ENCODE measurements at places on chromosomes 7 and 10.
A peak's percentile ranks its signal among the peaks of the same experiment; 100 is the strongest.

DNA sequence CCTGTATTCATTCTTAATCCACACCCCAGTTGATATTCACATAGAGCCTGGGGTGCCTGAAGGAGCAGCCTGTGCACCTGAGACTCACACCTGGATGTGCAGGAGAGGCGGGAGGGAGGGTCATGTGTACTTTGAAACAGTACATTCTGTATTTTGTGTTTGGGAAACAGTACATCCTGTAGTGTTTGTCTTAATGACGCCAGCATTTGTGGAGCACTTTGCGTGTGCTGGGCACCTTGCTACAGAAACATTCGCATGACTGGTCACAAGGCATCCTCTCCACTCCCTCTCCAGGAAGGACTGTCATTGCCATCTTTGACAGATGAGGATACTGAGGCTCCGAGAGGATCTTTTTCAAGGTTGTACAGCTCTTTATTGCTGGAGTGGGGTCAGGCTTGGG, 132.1 kb downstream of the TACC2 start:
- no peak for DNase-seq

DNA sequence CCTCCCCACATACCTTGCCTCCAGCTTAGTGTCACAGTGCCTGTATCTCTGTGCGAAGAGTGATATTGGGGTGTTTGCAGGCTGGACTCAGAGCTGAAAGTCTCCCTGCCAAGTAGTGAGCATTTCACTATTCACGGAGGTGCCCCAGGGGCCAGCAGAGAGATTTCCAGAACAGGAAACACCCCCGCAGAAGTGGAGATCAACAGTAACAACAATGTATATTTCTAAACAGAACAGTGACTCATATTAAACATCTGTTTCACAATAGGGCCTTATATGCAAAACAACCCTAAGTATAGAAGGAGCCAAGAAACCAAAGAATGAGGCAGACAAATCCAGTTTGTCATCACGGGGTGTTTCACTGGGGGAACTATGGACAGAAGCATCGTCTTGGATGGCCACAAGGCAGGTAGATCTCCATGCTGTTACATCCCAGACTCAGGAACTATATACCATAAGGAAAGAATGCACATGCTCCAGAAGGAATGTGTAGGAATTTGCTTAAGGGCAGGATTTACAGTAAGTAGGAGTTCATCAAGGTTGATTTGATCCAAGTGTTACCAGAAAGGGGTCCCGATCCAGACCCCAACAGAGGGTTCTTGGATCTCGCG, 29.3 kb upstream of the CCL24 start:
- DNase-seq = peak; percentile 60

- DNase-seq = no peak
Measured at GRCh38 chr7:51636503-51636902, 319.9 kb upstream of the COBL start.

DNA sequence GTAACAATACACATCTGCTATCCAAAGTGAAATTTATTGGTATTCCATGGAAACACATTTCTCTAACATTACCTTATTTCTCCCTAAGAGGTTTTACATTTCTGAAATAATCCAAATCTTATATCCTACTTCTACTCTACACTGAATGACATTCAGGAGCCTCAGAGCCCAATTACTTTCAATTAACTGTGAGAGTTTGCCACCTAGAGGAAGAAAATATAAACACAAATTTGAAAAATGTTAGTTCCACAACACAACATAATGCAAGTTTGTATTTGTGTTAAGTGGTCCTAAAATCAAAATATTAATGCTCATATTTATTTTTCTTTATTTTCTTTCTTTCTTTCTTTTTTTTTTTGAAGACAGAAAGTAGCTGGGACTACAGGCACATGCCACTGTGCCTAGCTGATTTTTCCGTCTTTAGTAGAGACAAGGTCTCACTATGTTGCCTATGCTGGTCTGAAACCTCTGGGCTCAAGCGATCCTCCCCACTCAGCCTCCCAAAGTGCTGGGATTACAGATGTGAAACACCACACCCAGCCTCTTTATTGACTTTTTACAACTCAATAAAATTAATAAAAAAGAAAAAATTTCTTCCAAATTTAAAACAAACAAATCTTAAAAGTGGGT, 46.0 kb downstream of the ATAD1 start:
- DNase-seq = no peak

GRCh38 chr10:10661176-10661575, 356.5 kb upstream of the CELF2 start:
- DNase-seq = no peak

- no peak for DNase-seq
Measured at GRCh38 chr7:123972045-123972444, 47.0 kb downstream of the SPAM1 start.

DNA sequence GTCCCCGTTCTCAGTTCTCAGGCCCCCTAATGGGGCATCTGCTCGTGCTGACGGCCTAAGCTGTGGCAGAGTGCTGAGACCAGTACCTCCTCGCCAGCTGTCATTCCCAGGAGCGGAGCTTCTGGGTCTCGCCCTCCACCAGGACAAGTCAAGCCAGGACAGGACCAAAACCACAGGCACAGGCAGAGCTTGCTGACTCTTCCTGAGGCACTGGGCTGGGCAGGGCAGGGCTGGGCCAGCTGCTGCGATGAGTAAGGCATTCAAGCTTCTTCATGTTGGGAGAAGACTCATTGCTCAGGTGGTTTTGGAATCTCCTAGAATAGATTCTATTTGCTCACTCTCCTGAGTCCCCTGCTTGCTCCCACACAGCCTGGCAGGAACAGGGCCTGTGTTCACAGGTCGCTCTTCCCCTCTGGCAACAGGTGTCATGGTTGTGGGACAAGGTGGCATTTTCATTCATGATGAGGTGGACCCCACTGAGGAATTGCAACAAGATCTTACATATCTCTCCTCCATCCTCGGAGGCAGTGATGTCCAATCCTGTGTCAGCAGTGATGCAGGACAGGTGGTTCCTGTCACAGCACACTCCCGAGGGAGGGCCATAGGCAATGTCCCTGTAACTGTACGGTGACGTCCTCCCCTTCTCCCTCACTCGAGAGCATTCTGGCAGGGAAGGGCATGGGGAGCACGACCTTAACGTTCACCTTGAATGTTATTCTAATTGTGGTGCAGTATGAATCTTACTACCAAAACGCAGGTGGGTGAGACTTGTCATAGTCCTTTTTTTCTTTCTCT, 17.0 kb upstream of the SH3PXD2A start:
- DNase-seq = no peak

- peak; percentile 71 for DNase-seq
Measured at GRCh38 chr7:101363734-101364374, 1.2 kb downstream of the COL26A1 start.

- no peak for DNase-seq
Measured at GRCh38 chr10:104099269-104099668, 13.6 kb upstream of the COL17A1 start.

- no peak for DNase-seq
Measured at GRCh38 chr7:131826960-131827359, 270.5 kb upstream of the PODXL start.

- no peak for DNase-seq
Measured at GRCh38 chr7:39527296-39527695, 38.9 kb upstream of the YAE1 start.

DNA sequence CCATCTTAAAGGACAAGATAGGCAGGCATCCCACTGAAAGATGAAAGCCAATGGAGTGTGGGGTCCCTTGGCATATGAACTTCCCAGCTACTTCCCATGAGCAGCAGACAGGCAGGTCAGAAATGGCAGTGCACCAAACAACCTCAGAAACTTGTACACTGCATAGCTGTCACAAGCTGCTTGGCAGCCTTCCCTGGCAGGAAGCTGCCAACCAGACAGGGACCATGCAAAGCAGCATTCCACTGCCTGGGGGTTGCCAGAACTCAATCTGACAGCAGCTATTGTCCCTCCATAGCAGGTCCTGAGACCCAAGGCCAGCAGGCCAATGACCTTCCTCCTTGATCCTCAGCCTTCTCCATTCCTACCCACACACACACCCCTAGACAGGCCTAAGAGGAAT, 139.5 kb downstream of the PLCE1 start:
- no peak for DNase-seq

GRCh38 chr10:50653142-50653541, 29.4 kb upstream of the SGMS1 start:
- peak; percentile 12 for DNase-seq

DNA sequence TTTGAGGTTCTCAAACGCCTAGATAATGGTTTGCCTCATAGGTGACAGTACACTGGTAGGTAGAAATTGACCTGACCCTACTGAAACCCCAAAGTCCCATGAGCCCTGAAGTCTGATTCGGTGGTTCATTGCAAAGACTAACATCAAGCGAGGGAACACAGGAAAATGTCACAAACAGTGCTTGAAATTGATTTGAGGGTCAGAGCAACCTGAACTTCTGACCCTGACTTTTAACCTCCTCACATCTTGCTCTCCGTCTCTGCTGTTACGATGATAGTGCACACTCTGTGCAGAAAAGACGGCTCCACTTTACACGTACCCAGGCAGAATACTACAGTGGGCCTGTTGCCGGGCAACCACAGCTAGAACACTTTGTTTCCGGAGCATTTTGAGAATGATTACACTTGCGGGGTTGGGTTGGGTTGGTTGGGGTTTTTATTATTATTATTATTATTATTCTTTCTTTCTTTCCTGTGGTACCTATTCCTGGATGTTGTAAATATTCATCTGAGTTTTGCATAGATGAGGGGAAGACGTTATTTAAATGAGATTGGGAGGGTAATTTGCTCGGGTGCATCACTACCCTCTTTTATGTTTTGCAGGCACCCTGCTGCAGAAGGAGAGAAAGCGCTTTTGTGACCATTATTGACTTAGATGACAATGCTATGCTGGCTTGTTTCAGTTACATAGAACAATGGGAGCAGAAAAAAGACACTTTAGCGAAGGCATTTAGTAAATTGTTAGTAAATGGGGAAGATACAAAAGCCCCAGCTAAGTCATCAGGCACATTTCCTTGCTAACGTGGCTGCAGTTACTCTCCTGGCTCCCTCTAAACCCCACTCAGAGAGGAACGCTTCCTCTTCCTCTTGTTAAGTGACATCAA, 438.1 kb upstream of the NRP1 start:
- DNase-seq = no peak

DNA sequence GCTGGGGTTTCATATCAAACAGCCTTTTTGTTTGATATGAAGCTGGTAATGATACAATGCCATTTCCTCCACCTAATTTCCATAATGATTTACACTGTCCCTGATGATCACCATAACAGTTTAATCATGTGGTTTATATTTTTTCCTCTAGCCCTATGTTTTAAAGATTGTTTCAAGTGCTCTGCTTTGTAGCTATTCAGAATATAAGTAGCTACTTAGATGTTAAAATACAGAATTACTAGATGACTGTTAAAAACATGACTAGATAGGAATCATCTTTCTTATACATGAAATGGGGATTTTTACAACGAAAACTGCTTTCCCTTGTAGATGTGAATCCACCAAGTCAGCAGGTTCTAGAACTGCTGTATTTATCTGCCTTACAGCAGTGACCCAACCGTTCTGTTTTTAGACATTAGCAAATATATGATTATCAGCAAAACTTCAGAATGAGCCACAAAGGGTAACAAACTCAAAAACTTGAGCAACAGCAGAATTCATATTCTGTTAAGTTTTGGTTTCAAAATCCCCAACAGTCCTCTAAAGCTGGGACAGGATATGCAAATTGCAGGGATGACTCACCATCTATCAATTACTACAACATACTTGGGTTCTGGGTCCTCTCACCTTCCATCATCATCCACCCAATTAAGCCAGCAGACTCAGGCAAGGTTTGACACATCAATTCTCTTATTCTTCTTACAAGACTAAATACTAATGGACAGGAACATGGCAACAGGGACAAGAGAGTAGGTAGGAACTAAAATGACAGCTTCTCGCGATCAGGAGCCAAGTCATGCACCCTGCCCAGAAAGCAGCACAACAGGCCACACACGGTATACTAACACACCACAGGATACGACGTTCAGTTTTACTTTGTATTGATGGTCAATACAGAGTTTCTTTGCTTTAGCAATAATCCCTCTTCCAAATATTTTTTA, 83.9 kb downstream of the PIP4K2A start:
- peak; percentile 45 for DNase-seq

GRCh38 chr10:21183025-21183424, 285.9 kb upstream of the NEBL start:
- DNase-seq = no peak

DNA sequence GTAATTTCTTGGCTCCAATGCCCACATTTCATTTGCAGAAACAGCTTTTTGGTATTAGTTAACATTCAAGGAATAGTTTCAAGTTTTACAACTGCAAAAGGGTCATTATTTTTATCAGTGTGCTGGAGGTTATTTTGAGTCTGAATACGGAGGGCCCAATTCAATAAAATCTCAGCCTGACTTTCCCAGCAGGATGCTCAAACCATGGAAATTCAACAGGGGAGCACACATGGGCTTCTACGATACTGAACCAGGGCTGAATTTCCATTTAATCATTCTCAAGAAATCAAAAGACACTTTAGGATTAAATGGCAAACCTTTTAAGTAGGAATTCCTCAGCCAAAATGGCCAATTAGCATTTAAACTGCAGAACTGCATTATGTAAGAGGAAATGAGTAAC, 700.9 kb upstream of the ANKRD30A start:
- no peak for DNase-seq

GRCh38 chr10:37473906-37474305, 348.5 kb downstream of the ANKRD30A start:
- no peak for DNase-seq

DNA sequence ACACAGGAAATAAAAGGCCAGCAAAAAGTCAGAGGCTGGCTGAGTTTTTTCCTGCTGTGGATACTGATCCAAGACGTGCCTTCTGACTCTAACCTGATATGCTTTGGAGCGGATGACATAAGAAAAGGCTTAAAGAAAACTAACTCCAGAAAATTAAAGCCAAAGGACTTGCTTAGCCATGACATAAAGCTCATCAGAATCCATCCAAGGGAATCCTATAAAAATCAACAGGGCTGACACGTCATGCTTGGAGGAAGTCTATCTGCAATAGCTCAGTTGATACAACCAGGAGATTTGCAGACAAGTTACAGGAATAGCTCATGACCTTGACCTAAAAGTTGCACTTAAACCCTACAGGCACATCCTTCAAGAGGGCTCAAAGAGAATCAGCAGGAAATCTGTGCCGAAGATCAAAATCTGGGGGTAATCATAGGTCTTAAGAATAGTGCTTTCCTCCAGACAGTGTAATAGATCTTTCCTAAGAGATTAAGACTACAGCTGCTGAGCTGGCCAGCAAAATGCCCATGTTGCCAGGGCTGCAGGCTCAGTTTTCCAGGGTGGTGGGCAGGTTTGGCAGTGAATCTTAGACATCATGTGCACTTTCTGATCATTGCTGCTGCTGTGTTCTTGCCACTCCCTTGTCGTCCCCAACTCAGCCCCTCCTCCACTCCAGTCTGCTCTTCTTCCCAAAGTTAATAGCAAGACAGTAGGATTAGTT, 111.5 kb upstream of the SVIL start:
- no peak for DNase-seq

DNA sequence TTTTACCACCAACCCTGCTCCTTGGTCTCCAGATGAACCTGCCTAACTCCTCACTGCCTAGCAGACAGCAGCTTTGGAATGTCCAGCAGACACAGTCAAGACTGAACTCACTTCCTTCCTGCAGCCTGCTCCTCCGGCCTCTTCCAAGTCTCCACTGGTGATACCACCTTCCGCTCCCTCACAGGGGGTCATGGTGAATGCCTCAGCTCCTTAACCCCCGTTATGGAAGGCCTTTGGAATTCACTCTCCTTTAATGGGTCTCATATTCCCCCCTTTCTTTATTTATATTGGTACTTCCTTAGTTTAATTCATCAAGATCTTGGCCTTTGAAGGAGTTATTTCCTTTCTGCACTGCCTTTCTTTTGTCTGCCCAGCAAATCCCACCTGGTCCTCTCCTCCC, 44.9 kb upstream of the ZNF32 start:
- no peak for DNase-seq

- DNase-seq = no peak
Measured at GRCh38 chr7:24946467-24946866, 33.5 kb downstream of the OSBPL3 start.

GRCh38 chr7:41315764-41316163, 387.1 kb downstream of the INHBA start:
- no peak for DNase-seq
